ENCODE measurements at places on chromosomes 5 and 9. TPM values are rescaled to one million over a fixed set of nuclear protein-coding genes. Genes with fewer than 3 reads are reported as not detected.

CDH10 gene
- not detected for total RNA-seq

C5orf47 gene
- not detected for total RNA-seq

LMX1B gene
- total RNA-seq = 20.3 TPM

ZNF79 gene
- total RNA-seq = 16.0 TPM

SPATA31A3 gene
- not detected for total RNA-seq

FREM1 gene
- total RNA-seq = 4.1 TPM

DHFR gene
- total RNA-seq = 6.9 TPM

SMIM33 gene
- not detected for total RNA-seq

All from breast epithelium (tissue), 4 donors.